Progenitor cell of endocrine pancreas (in vitro differentiated cells): ENCODE measurements at places on chromosomes 2 and 18.

GRCh38 chr2:69104261-69104660, 91.3 kb downstream of the ANTXR1 start:
- DNase-seq: no peak

DNA sequence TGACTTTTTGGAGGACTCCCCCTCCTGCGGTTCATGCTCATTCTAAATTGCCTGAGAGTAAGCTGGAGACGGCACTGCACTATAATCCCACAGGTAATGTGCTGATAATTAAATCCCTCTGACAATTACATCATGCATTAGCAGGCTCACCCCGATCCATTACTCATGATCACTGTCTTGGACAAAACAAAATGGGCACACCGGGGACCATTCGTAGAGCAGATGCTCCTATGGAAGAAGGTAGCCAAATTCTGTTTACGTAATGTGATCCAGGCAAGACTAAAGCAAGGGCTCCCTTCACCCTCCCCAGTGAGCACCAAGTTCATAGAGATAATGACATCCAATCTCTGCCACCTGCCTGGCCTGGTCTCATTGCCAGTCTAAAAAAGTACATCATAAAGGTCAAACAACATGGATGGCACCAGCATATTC, 657.1 kb upstream of the SOX11 start:
- DNase-seq: no peak

GRCh38 chr2:53750041-53750768, 17.4 kb upstream of the CHAC2 start:
- DNase-seq: no peak

DNA sequence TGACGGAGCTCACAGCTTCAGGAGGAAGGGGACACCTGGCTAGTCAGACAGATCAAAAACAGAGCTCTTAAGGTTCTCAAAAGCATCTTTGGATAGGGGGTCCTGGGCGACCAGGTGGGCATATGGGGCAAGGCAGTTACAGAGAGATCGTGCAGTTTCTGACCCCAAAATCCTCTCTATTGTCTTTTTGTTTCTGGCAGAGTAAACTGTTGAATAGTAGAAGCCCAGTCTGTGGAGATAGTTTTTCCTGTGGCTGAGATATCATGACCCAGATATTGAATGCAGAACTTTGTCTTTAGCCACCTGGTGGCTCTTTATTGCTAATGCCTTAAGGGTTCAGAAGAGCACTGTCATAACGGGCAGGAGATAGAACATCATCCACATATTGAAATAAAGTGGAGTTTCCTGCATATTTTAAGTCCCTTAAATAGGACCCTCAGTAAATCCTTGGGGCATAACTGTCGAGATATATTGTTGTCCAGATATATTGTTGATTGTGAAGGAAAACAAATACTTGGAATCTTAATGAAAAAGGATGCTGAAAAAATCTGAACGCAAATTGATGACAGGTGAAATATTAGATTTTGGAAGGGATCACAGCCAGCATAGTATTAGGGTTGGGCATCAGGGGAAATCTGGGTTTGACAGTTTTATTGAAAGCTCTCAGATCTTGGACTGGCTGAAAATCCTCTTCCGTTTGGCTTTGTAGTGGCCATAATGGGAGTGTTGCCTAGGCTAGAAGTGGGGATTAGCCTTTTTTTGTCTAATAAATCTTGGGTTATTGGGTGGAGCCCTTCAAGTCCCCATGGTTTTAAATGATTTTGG, 14.1 kb upstream of the ZDBF2 start:
- DNase-seq: no peak

GRCh38 chr2:12259493-12259892, 457.2 kb upstream of the TRIB2 start:
- DNase-seq: no peak

DNA sequence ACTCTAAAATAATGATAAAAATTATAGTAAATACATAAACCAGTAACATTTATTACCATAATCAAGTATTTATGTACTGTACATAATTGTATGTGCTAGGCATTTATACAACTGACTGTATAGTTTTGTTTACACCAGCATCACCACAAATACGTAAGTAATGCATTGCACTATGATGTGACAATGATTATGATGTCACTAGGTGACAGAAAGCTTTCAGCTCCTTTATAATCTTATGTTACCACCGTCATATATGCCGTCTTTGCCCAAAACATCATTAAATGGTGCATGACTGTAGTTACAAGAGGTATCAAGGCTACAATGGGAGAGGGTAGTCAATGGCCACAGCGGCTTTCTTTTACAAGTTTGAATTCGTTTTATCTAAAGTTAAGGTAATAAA, 60.1 kb downstream of the ICOS start:
- DNase-seq: no peak

DNA sequence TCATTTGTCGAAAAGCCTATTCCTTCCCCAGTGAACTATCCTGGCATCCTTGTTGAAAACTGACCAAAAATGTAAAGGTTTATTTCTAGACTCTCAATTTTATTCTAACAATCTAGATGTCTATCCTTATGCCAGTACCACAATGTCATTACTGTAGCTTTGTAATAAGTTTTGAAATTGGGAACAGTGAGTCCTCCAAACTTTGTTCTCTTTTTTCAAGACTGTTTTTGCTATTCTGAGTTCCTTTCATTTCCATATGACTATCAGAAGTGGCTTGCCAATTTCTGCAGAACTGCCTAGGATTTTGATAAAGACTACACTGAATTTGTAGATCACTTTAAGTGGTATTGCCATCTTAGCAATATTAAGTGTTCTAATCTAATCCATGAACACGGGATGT, 9.7 kb downstream of the STARD7 start:
- no peak for DNase-seq

DNA sequence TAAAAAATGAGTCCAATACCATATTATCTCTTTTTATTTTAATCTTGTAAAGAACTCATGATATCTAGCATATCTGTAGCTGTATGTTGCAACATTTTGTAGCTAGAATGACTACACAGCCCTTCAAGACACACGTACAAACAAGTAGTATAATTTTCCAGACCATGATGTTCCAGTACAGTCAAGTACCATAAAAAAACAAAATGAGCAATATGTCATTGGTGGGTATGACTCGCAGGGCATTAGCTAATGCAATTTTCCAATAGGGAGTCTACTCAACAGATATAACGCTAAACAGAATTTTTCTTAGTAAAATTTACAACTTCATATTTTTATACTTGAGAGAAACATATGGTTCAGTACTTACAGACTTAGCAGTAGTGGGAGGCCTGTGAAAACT, 53.6 kb upstream of the UGP2 start:
- no peak for DNase-seq

DNA sequence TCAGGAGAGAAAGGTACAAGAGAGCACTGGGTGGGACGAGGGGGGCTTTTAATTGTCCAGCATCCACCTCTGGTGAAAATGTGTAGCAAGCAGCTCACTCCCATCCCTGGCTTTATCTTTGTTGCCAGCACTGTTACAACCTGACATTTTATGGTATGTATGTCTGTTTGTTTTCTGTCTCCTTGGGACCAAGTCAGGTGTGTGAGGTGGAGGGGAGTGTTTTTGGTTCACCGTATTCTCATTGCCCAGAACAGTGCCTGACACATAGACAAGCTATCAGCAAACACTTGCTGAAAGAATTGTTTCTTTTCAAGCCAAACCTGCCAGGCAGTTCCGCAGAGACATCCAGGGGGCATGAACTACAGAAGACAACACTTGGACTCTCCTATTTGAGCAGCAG, 24.7 kb downstream of the TGFA start:
- no peak for DNase-seq

DNA sequence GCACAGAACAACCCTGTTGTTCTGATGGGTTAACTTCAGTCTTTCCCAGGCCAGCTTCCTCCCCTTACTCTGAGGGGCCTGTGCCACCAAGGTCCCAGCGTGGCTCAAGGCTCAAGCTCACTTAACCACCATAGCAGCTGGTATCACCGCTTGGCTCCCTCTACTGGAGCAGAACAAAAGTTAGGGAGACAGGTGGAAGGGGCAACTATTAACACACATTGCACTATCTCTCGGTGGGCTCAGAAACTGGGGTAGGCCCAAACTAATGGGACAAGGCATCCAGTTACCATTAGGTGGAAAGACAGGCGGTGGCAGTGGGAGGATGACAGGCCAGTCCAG, 88.7 kb upstream of the ATL2 start:
- DNase-seq: no peak

GRCh38 chr2:122395687-122396086, 640.2 kb downstream of the TSN start:
- DNase-seq: no peak

DNA sequence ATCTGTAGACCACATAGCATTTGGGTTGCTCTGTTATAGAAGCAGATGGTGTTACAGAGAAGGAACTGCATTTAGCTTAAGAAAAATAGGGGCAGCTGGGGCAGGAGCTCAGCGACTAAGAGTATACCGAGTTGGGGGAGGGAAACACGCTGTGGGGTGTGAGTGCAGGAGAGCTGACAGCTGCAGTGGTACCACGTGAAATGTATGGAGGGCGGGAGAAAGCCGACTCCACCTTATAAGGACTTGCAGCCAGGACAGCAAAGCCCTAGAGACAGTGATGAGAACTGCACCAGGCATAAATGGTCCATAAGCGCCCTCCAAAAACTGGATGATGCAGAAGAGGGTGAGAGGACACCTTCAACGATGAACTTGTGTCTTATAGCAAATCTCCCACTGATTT, 237.6 kb downstream of the PRKCE start:
- DNase-seq: no peak

- DNase-seq: no peak
Measured at GRCh38 chr2:65357959-65358294, 74.5 kb downstream of the SPRED2 start.

DNA sequence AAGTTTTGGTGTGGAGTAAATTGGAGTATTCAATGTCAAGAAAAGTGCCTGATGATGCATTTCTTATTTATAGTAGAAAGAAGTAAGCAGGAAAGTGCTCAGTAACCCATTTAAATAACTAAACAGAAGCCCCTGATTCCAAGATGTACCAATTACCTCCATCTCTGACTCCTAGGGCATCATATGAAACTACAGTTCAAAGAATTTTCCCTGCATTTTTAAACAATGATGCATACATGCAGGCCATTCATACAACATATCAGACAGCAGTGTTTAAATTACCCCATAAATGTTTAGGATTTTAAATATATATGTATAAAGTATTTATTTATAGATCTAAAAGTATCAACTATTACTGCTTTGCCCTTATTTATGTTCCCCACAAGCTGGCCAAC, 36.2 kb downstream of the FTCDNL1 start:
- no peak for DNase-seq
